ENCODE measurements at places on chromosomes 7 and 10.
A peak's percentile ranks its signal among the peaks of the same experiment; 100 is the strongest.

- DNase-seq, result no peak
These were observed 22.4 kb downstream of the DPYSL4 start for GRCh38 chr10:132209130-132209529.

- no peak for DNase-seq
These were observed 164.2 kb downstream of the DGKI start for GRCh38 chr7:137682596-137682995.

- no peak for DNase-seq
These were observed 56.0 kb downstream of the CCDC71L start for GRCh38 chr7:106604971-106605370.

- peak; percentile 3 for DNase-seq
These were observed 176.9 kb upstream of the ZWINT start for GRCh38 chr10:56537984-56538383.

- no peak for DNase-seq
These were observed 51.7 kb downstream of the DIP2C start for GRCh38 chr10:637771-638195.

DNA sequence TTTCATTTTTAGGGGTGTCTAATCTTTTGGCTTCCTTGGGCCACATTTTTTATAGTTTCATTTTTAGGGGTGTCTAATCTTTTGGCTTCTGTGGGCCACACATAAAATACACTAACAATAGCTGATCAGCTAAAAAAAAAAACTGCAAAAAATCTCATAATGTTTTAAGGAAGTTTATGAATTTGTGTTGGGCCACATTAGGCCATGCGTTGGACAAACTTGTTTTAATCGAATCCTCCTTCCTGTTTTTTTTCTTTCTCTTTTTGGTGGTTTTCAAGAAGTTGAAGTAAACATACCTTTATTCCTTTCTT, 37.4 kb downstream of the ZNRF2 start:
- DNase-seq, result no peak

DNA sequence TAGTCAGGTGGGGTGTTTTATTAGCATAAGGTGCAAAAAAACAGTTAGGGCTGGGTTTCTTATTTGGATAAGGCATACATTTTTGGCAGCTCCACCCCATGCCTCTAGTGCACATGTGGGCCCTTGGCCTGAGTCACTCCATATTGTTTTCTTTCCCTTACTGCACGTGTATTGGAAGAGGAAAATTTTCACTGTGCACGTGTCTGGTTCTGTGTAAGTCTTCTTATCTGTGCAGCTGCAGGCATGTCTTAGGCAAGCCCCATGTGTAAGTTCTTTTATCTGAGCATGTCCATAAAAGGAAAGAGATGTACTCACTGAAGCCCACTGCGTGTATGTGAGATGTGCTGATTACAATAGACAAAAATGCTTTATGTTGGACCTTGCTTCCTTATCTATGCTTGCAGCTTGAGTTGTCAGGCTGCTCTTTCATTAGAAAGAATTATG, 540.3 kb upstream of the IGFBP3 start:
- no peak for DNase-seq

DNA sequence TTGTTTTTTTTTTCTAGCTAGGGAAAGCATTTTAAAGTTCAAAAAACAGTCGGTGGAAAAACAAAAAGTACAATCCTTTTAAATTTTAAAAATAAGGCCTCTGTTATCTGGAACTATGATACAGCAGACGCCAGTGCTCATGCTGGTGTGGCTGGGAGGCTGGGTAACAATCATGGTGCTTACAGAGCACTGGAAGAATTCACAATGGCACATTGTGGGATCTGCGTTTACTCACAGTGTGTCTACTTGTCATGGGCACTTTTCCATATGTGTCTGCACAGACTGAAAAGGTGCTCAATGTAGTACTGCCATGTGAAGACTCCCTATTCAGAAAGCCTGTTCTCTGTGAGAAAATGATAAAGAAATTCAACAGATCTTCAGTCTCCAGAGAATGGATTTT, 278.2 kb upstream of the IMMP2L start:
- DNase-seq, result no peak

DNA sequence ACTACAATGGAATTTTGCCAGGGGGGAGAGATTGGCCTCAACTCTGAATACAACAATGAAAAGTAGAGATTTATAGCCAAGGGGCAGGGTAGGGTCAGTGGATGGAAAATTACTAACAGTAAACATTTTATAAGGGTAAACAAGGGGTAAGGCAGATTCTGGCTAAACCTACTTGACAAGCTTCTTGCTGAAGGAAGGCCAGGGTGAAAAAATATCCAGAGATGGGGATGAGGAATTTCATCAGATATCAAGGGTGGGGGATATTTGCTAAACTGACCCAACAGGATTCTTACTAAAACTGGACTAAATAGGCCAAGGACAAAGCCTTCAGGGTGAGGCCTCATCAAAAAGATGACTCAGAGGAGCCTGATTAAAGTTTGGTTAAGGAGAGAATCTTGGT, 156.3 kb downstream of the RTKN2 start:
- DNase-seq, result no peak

DNA sequence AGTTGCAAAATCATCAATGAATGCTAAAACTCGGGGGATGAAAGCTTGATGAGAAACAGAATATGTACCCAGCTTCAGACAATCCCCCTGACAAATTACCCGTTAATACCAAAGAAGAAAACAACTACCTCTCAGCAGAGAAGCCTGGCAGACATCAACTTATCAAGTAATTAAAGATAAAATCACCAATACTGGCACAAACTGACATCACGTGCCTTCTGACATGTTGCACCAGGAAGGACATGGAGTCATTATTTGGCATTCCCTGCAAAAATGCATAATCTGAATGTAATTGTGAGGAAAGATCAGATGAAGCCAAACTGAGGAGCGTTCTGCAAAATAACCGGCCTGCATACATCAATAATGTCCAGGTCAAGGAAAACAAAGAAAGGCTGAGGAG, 7.7 kb downstream of the SLIT1 start:
- DNase-seq, result no peak

DNA sequence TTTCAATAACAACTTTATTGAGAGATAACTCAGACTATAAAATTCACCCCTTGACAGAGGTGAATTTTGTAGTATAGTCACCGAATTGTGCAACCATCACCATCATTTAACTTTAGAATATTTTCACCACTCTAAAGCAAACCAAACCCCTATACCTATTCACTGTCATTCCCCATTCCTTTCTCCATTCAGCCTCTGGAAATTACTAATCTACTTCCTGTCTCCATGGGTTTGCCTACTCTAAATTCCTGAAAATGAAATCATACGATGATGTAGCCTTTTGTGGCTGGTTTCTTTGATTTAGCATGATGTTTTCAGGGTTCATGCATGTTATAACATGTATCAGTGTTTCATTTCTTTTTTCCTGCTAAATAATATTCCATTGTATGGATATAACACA, 15.6 kb upstream of the LMTK2 start:
- DNase-seq, result peak; percentile 60

DNA sequence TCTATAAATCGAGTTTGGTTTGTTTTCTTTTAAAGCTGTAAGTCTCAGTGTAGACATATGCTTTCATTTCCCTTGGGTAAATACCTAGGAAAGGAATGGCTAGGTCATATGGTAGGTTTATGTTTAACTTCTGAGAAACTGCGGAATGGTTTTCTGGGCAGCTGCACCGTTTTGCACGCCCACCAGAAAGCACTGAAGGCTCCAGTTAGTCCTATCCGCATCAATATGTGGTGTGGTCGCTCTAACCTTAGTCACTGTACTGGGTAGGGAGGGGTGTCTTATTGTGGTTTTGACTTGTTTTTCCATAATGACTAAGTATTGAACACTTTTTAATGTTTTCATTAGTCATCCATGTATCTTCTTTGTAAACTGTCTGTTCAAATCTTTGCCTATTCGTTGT, 279.5 kb upstream of the AKR1E2 start:
- no peak for DNase-seq

DNA sequence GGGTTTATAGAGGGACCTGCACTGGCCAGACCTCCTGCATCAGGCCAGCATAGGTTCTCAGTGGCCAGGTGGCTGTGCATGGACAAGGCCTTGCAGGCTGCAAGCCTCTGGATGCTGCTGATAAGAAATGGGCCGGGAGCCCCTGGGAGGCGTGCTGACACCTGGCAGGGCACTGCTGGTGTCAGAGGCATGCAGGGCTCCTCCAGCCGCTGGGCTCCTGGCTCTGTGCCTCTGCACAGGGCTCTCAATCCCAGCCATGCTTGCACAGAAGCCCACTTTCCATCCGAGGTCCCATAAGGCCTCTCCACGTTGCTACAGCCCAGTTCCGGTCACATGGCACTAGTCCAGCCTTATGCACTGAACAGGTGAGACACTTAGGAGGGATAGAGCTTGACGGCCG, 27.3 kb downstream of the ANTXRL start:
- no peak for DNase-seq

DNA sequence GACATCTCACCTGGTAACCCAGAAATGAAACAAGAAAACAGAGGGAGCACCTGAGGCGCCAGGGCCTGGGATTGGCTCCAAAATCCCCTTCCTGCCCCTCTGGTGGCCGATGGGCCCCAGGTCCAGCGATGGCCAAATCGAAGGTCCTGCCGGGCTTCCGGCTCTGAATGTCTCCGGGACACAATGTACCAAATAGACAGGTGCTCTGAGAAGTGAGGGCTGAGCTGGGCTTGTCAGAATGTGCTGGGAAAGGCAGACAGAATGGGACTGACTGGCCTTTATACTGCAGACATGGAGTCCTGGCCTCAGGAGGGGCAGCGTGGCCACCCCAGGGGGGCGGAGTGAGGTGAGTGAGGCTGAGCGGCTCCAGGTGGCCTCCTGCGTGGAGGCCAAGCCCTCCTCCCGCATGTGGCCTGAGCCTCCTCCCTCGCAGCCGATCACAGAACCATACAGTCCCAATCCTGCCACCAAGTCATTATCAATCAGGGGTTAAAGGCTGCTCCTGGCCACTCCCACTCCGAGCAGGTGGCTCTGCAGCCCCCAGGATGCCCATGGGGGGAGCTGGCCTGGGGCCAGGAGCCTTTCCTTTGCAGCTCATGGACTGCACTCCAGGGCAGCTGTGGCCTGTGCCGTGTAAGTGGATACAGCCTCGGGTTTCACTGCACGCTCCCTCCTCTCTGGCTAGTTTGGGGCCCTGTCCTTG, 185.5 kb downstream of the ADARB2 start:
- no peak for DNase-seq

All from kidney capillary endothelial cell (primary cell).